Ecto neural progenitor cell (in vitro differentiated cells): ENCODE measurements at places on chromosomes 1 and 21.

- DNase-seq, result no peak
Observed at GRCh38 chr21:34517491-34518245, 5.7 kb upstream of the KCNE1 start.

GRCh38 chr1:185419718-185420117, 102.7 kb upstream of the IVNS1ABP start:
- no peak for DNase-seq

GRCh38 chr1:52665006-52665941, 32.3 kb downstream of the SHISAL2A start:
- DNase-seq, result no peak

- no peak for DNase-seq
Observed at GRCh38 chr1:183180218-183180617, 5.8 kb upstream of the LAMC2 start.

DNA sequence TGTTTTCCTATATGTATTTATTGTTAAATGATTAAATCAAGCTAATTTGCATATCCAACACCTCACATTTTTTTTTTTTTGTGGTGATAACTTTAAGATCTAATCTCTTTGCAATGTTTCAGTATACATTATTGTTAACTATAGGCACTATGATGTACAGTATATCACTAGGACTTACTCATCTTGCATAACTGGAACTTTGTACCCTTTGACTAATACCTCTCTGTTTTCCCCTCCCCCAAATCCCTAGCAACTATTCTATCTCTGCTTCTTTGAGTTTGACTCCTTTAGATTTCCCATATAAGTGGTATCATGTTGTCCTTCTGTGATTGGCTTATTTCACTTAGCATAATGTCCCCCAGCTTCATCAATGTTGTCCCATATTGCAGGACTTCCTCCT, 9.7 kb upstream of the C1orf53 start:
- no peak for DNase-seq

DNA sequence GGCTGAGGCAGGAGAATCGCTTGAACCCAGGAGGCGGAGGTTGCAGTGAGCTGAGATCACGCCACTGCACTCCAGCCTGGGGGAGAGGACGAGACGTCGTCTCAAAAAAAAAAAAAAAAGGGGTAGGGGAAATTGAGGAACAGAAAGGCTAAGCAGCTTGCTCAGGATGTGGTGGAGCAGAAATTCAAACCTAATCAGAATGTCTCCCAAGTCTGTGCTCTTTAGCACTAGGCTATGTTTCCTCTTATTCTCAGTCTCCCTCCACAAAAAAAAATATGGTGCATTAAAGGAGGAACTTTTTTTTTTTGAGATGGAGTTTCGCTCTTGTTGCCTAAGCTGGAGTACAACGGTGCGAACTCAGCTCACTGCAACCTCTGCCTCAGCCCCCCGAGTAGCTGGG, 114.2 kb downstream of the SLC16A1 start:
- DNase-seq, result no peak

DNA sequence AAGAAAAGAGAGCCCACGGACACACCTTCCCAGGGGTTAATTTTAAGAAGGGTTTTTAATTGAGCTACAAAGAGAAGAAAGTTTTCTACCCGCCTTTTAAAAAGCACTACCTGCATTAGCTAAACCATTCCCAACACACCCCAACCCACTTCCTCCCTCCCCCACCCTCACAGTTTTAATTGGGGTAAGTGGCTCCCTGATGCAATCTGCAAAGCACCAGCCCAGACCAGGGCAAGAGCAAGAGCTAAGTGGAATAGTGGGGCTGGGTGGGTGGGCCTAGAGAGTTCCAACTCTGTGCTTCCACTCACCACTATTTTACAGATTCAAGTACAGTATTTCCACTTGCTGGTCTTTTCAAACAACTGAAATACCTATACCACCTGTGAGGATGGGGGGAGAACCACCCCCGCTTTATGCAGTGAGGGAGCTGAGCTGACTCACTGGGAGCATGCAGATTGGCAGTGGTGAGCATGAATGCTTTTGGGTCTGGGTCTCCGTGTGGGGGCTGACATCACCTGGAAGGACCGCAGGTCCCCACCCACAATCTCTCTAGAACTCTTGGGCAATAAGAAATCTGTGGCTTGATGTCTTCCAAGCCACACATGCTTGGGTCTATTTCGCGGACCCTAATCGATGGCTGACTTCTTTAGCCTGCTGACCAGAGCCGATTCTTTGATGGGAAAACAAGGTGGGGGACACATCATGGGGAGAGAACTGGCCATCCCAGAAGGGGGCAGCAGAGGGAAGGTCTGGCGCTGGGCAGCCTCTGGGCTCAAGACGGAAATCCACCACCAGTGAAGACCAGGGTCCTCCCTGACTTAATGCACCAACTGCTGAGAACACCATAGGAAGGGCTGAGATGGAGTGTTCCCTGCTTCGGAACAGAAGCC, 95.5 kb downstream of the SSBP3 start:
- peak; percentile 78 for DNase-seq

DNA sequence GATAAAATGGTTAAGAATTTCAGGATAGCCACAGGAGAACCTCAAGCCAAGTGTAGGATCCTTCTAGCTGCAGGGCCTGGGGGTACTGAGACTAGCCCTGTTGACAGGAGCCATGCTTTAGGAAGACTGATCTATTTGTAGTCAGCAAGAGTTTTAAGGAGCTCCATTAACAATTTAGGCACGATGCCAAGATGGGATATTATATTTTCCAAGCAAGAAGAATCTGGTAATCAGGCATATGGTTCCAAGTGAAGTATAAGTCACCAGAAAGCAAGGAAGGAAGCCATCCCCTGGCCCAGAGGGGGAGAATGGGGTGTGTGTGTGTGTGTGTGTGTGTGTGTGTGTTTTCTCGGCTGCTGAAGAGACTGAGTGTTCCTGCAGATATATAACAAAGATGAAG, 7.0 kb downstream of the IFNAR2 start:
- no peak for DNase-seq
